ENCODE measurements at places on chromosomes 3 and 15.

DNA sequence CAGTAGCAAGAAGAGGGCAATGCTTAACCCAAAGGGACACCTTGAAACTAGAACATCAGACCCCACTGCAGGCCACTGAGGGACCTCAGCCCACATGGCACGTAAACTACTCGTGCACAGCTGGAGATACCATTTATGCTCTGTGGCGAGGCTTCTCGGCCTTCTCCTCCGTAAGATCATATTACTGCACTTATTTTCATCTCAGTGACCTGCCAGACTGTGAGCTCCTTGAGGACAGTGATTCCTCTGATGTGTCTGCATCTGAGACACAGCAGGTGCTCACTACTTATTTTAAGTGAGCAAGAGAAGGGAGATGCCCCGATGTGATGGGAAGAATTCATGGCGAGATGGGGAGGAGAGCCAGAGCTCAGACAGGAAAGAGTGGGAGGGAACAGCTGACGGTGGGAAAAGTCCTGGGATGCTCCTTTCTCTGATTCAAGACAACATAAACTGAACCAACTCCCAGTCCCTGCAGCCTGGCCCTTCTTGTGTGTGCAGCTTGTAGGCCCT, 137.6 kb downstream of the RPLP1 start:
- no peak for DNase-seq

GRCh38 chr3:194779729-194780224, 94.1 kb downstream of the FAM43A start:
- DNase-seq = no peak

GRCh38 chr3:134235577-134236076, 15.0 kb downstream of the RYK start:
- DNase-seq = no peak

DNA sequence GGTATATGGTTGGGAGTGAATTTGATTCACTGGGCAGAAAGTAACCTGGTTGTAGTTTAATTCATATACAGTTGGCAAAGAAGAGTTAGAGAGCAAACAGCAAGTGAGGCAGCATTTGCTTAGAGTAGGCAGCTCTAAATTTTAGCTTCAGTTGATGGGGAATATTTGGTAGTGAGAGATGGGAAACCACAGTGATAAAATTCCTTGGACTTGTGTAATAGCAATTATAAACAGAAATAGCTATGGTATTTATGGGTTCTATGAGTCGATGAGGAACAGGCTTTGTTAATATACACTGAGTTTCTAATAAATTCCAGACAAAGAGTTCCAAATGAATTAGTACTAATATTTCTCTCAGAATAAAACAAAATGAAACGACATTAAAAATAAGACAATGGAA, 894.0 kb downstream of the ROBO2 start:
- DNase-seq = no peak

DNA sequence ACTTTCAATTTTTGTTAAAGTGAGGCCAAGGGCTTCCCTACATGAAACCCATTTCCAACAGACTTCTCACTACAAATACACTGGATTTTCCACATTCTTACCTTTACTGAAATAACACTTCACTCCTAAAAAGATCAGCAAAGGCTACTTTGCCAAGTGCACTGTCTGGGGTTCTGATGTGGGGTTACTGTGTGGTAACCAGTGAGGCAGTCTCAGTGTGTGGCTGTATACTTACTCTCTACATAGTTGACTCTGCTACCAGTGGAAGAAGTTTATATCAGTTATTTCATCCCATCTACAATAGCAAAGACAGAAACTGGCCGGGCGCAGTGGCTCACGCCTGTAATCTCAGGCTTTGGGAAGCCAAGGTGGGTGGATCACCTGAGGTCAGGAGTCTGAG, 5.6 kb downstream of the WDR82 start:
- DNase-seq = no peak

DNA sequence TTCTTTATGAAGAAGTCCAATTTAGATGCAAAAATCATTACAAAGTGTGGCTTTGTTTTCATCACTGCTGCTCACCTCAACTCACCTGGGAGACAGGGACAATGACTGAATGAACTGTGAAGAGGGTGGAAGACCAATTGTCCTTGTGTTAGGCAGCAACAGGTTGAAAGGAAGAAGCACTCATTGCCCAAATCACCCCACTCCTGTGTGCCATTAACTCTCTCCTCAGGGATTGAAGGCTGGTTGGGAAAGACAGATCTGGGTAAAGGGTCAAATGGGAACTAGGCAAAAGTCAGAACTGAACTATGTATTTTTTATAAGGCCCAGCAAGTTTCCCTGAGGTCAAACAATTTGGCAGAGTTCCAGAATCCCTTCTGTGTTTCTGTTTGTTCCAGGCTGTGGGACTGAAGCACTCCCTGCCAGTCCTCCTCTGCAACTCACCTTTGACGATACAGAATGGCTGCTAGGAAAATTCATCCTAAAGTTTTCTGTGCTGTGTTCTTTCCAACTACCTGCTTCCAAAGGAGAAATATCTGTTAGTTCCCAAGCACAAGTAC, 68.6 kb upstream of the CCDC39 start:
- DNase-seq = peak; percentile 95

DNA sequence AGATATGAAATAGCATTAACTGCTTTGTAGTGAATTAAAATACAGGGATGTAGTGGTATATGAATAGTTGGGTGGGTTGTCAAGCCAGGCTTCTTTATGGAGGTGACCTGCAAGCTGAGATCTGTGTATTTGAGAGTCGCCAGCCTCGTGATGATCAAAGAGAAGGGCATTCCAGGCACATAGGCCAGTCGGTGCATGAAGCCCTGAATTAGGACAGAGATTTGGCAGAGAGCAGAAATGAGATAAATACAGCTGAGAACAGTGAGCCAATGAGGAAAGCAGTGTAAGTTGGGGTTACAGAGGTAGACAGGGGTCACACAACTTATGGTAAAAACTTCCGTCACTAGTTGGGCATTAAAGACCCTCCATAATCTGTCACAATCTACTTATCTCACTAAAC, 641.9 kb downstream of the OTOL1 start:
- DNase-seq = no peak

DNA sequence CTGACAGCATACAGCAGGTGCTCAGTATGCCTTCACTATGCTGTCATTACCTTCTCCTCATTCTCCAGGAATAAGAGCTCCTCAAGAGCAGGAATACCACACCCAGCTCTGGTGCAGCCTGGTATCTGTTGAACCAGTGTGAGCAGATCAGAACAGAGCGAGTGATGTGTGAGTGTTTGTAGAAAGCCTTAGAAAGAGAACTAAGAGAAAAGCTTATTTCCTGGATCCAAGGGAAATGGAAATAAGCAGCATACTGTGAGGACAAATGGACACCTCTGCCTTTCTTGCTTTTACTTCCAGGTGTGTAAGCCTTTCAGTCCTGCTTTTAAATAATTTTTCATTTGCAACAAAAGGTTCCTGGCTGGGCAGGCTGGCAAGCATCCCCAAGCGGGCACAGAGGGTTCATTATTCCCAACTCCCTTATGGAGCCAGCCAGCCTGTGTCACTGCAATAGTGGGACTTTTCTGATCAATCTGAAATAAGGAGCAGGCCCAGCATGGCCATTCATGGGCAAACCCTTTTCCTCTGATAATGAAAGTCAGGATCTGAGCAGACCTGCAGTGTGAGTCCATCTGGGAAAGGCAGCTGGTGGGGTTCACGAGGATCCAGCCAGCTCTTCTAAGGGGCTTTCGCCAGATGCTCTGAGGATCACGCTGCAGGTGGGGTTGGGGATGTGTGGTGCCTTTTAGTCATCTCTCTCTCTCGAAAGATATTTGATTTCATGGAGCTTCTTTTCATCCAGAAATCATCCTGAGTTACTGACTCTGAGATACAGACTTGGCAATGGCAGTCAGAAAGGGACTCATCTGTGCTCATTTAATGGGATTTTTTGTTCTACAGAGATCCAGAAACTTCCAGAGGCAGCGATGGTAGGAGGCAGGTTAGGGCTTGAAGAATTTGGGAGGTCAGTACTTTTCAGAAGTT, 594.9 kb upstream of the CFAP20DC start:
- DNase-seq = no peak

GRCh38 chr3:42653560-42654330, at the start of gene ZBTB47:
TSS of gene ZBTB47 (plus strand) at chr3:42653697. CDS start at chr3:42658356, 4,659 bp downstream.
- DNase-seq = peak; percentile 72

DNA sequence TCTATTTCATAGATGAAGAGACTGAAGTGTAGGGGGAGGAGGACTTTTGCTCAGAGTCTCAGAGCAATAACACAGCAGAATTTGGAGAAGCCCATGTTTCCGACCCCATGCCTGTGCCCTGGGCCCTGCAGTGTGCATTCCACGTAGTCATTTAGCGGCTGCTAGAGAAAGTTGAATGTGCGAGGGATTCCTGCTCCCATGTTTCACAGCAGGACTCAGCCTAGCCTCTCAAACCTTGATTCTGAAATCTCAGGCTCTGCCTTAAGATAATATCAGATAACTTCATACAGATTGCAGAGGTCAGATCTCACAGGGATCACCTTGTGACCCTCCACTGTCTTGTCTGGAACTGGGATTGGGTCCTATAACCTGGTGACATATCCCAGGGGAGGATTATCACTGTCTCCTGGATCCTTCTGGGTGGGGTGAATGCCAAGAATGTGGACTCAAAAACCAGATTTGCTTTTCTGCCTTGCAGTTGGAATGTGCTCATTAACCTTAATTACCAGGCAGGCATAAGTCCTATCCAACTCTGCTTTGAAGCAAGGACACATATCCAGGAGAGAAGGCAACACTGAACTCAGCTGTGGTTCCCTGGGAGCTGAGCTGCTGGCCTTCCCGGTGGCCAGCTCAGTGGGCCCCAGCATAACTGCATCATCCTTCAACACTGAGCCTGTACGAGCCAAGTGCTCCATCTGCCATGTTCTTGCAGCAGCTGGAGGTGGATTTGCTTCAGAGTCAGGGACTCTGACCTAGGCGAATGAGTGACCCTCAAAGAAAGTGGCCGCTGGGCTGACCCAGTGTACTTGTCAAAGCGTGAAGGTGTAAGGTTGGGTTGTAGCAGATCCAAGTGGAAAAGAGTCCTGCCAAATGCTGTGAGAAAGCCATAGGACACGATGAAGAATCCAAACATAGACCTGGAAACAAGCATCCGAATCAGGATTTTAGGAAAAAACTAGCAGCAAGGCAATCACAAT, 43.0 kb downstream of the CTXND1 start:
- no peak for DNase-seq

DNA sequence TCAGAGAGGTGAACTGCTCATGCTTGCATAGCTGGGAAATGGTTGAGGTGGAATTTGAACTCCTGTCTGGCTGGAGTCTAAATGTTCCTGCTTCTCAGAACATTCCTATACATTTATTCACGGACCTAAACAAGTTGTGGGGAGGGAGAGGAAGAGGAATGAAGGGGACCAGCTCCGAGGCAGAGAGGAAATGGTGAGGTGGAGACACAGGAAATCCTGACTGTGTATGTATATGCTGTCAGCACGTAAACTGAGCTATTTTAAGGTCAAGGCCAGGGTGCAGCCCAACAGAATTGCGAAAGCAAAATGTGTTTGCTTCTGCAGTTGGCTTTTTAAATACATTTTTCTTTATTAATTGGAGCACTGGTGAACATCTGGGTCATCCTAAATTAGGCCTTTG, 74.1 kb upstream of the POMGNT2 start:
- DNase-seq = no peak

DNA sequence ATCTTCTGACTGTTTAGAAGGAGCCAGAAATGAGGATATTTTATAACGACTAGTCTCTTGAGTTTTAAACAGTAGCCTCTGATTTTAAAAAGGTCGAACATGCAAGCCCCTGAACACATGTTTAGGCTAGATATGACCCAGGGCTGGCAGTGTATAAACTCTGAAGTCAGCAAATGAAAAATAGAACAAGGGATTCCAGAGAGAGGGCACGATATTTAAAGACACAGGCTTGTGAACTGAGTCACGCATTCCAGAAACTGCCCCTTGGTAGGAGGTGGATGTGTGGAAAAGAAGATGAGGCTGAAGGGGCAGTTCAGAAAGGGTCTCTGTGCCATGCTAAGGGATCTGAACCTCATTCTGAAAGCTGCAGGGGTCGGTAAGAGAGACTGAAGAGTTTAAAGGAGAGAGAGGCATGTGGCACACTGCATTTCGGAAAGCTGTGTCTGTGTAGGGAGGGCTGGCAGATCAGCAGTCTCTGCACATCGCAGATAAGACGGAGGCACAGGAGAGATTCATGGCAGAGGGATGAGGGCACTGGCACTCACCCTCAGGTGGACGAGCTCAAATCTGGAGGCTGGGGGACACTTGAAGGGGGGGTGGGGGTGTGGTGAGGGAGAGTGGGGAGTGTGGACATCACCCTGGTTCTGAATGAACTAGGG, 22.1 kb downstream of the ST8SIA2 start:
- DNase-seq = no peak

DNA sequence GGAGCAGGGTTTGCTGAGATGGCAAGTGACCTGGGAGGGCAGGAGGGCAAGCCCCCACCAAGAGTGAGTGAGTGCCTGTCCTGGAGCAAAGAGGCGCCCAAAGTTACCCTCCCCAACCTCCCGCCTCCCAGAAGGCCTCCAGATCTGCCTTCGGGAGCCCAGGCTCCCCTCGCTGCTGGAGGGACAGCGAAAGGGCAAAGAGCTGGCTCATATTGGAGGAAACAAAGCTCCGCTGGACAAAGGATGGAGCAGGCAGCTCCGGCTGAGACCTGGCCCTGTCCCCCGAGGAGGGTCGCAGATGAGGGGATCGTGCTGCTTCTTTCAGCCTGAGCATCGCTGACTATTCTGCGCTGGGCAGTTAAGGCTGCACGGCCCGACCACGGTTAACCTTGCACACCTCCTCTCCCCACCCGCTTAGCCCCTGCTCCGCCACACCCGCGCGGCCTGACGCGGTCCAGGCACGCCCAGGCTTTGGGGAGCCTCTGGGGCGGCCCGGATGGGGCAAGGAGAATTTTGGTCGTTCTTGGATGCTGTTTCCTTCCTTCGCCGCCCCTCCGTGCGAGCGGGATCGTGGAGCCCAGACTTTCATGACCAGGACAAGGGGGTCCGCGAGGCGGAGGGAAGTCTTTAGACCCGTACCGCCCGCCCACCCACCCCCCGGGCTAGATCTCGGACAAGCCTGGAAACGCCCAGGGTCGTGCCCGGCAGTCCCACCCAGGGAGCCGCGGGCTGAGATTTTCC, 651 bp downstream of the PLCD1 start:
- DNase-seq = no peak

DNA sequence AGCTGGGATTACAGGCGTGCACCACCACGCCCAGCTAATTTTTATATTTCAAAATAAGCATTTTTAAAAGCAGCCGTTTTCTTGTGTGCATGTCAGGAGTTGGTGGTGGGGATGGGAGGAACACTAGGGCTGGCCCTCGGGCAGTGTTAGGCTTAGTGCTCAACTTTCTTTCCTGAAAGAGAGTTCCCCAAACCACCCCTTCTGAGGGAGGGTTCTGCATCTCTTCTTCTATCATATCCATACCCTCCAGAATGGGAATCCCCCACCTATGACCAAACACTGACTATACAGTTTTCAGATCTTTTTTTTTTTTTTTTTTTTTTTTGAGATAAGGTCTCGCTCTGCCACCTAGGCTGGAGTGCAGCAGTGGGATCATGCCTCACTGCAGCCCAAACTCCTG, 12.5 kb downstream of the PFKFB4 start:
- DNase-seq = no peak

Data from NCI-H69 (cell line).